Spinal cord (tissue), 10 donors: ENCODE measurements at places on chromosomes 2 and 18. TPM values are rescaled to one million over a fixed set of nuclear protein-coding genes. Genes with fewer than 3 reads are reported as not detected.
A peak's percentile ranks its signal among the peaks of the same experiment; 100 is the strongest.

DNA sequence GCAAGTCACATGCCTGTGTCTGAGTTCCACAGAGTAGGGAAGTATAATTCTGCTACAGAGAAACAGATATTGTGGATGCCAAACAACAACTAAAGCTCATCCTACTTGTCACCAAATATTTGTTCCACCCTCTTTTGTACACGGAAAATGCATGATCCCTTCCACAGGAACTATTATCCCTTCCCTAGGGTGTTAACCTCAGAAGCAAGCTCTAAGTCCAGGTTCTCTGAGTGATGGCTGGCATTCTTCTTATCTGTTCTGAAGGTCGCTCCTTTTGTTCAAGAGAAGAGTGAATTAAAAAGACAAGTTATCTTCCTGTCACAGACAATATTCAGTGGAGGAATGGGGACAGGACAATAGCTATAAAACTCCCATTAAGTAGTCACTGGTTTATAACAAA lies 460.1 kb upstream of the GCFC2 start:
- DNase-seq = no peak

GRCh38 chr2:42875880-42876279 lies 83.5 kb upstream of the HAAO start:
- no peak for DNase-seq

- no peak for DNase-seq
Measured at GRCh38 chr2:41199334-41199733, 747.4 kb upstream of the SLC8A1 start.

- peak; percentile 63 for DNase-seq
Measured at GRCh38 chr2:5725794-5726463, 33.7 kb downstream of the SOX11 start.

DNA sequence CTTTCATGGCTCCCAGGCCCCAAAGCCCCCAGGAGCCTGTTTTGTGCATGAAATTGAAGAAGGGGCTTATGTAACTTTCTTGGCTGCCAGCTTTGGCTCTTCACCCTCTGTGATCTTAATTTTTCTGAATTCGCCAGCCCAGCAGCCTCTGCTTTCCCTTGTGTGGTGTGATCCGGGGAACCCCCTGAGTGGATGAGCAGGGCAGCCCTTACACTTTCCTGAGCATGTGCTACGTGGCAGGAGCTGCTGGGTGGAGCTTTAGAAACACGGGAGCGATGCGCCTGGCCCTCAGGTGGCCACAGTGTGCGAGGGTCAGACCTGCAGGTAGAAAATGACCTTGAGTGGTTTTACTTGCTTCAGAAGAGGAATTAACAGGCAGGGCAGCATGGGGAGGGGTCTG lies 76.4 kb upstream of the MCFD2 start:
- DNase-seq = no peak

Gene ASTL
- total RNA-seq = not detected

DNA sequence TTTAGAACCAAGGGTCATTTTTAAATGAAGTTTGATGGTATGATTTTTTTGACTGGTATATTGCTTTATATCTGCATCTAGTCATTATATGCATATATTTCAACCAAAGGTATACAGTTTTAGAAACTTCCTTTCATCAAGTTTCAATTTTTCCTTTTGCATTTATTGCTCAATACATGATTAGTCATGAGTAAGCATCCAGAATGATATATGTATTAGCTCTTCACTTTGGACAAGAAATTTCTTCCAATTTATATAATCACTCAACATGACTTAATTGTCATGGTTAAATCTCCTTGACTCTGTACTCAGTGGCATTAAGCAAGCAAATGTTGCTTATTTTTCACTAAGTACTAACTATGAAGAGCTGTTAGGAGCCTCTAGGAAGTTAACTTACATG lies 123.6 kb downstream of the PLCL1 start:
- DNase-seq = no peak

Gene UPP2
- 1.4 TPM for total RNA-seq

GRCh38 chr2:112154246-112155117 lies 16.3 kb downstream of the FBLN7 start:
- DNase-seq = no peak

DNA sequence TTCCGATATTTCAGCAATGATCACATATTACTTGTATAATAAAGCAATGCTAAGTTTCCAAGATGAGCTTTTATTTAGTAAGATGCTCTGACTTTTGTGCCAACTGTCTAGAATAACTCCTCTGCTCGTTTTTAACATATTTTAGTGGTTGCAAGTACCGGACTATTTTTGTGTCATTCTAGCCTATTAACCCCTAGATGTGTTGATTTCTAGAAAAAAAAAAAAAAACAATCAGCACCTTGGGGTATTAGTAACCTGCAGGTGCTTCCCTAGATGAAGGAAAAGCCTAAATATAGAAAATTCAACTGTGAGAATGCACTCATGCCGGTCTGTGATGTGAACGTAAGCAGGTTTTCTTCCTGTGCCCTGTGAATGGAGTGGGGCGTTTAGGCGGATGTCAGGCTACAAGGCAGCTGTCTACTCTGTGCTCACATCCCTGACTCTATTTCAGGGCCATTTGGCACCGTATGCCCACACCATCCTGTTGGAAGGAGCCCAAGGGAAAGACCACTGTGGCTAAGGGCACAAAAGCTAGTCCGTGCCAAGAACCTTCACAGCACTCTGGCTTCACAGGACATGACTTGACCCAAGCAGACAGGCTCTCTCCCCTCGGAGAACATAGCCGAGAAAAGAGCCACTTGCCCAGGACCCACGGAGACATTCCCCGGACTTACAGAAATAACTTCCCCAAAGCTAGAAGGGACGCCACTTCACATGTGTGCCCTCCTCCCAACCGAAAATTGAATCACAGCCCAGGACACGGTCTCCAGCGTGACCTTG lies 60.9 kb upstream of the AGAP1 start:
- peak; percentile 75 for DNase-seq

DNA sequence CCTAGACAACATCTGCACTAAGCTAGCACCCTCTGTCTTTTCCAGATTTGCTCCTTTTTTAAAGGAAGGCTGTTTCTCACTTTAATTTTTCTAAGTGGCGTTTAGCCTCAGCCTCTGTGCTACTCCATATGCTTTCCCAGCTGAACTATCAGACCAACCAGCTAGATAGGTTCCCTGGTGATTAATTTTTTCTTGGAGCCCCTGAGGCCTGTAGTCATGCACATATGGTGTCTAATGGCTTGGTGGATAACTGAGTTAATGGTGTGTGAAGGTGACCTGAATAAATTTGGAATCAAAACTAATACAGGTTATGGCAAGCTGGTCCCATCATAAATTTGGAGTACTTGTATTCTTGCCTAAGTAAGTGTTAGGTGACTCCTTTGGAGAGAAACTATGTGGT lies 135.5 kb downstream of the MGAT5 start:
- peak; percentile 70 for DNase-seq

- no peak for DNase-seq
Measured at GRCh38 chr2:144894612-144895599, 375.0 kb upstream of the ZEB2 start.

Gene LINC00305
- total RNA-seq = 2.9 TPM

- peak; percentile 58 for DNase-seq
Measured at GRCh38 chr2:63163161-63163820, 112.7 kb downstream of the OTX1 start.

Gene CNDP1
- total RNA-seq = 2.4 TPM

DNA sequence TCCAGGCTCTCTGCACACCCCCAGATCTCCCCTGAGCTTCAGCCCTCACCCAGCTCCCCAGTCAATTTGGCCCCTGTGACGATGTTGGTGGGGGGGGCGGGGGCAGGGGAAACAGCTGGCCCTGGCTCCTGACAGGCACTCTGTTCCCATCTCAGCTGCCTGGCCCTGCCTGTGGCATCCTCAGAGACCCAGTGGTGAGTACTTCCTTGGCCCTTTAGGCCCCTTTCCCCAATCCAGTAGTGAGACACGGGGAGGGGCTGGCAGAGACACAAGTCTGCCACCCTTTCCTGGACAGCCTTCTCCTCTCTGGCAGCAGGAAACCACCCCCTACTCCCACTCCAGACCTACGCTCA lies 19.3 kb upstream of the C1QL2 start:
- no peak for DNase-seq

GRCh38 chr2:39218391-39218790 lies 25.4 kb downstream of the CDKL4 start:
- DNase-seq = no peak

- DNase-seq = peak; percentile 31
Measured at GRCh38 chr18:53850902-53851301, 373.6 kb downstream of the MBD2 start.

Gene FAM124B
- total RNA-seq = 6.8 TPM

GRCh38 chr2:68709421-68709911 lies 25.1 kb upstream of the ARHGAP25 start:
- no peak for DNase-seq

Gene IL1F10
- total RNA-seq = not detected

- no peak for DNase-seq
Measured at GRCh38 chr2:222884114-222884771, 23.4 kb downstream of the ACSL3 start.

Gene ASXL3
- 28.0 TPM for total RNA-seq

DNA sequence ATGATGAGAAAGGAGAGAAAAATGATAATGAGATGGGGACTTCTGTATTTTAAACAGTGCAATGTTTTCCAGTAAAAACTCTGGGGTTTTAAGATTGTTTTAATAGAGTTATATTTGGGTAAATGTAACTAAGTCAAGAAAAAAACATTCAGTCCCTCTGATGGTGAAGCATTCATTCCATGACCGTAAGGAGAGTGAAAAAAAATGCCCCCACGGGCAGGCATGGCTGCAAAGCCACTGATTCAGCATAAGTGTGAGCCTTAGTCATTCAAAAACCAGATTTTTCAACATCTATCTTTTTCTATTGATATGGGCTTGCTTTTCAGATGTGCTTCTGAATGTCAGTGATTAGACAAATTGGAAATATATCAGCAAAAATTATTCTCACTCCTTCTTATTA lies 957.8 kb downstream of the SLC4A3 start:
- DNase-seq = no peak

DNA sequence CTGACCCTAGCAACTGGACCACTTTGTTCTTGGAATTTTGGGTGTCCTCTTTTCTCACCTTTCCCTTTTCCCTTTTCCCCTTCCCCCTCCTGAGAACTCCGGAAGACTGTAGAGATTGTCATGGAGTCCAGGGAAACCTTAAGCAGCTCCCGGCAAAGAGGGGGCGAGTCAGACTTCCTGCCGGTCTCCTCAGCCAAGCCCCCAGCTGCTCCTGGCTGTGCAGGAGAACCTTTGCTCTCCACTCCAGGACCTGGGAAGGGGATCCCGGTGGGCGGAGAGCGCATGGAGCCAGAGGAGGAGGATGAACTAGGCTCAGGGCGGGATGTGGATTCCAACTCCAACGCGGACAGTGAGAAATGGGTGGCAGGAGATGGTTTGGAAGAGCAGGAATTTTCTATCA lies 20.5 kb downstream of the SETBP1 start:
- no peak for DNase-seq

DNA sequence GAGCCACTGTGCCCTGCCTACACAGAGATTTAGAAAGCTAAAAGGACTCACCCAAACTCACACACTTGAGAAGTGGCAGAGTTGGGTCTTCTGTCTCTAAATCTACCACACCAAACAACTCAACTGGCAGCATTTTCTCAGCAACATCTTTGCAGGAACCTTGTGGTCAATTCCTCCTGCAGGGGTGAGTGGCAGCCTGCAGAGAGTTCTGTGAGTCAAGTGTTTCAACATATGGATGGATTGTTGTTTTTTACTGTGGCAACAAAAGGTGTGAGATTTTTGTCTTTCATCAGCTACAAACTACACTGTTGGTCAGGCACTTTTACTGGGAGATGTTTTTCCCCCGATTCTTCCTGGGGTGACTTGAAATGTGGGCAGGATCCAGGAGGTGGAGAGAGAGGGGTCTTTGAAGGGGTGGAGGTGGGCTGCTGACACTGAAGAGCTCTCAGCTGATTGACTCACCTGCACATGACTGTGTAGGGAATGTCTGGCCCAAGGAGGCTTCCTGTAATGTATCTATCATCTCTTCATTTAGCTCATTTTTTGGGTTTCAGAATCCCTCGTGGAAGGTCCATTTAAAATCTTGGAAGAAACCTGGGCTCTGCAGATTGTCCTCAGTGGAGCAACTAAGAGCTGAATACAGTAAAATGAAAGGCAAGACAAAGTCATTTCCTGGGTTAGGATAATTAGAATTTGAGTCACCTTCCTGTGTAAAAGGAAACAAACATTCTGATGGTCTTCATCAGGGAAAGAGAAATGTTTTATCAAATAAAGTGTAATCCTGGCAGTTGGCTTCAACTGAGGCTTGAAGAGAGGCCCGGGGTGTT lies 98.6 kb downstream of the MSH2 start:
- no peak for DNase-seq

Gene LIMS4
- total RNA-seq = 2.6 TPM

GRCh38 chr2:140718999-140719398 lies 1411.8 kb downstream of the LRP1B start:
- DNase-seq = no peak

Gene MATN3
- total RNA-seq = 4.1 TPM

Gene UGT1A1
- total RNA-seq = not detected
